Hematopoietic multipotent progenitor cell (in vitro differentiated cells): ENCODE measurements at places on chromosomes 1 and 21. TPM values are rescaled to one million over a fixed set of nuclear protein-coding genes. Genes with fewer than 3 reads are reported as not detected.

DNA sequence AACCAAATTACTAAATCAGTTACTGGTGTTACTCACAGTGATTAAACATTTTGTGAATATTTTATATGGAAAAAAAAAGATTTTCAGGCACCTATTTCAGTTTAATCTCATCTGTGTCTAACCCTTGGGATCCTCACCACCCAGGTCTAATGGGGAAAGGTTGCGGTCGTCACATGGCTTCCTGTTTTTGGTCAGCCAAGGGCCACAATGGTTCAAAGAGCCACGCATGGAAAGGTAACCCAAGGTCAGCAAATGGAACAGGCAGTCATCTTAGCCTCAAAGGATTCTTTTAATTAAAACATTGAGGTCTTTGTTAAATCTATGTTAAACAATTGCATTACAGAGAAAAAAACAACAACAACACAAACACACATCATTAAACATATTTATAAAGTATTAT, 21.9 kb downstream of the SRSF4 start:
- no peak for DNase-seq

DNA sequence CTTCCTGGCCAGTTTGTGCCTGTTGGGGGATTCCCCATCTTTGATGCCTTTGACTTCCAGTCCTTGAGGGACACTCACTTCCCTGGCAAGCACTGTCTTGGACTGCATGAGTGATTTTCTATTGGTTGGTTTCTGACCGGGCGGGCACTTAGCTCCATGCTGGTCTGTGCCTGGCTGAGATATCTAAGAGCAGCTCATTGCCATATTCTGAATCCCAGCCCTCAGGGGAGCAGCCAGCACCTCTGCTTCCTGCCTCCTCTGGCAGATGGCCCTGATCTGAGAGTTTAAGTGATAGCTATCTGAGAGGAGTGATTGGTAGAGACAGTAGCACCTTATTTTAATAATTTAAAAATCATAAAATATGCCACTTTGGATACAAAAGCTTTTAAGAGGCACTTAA, 52.5 kb downstream of the DISC1 start:
- no peak for DNase-seq

DNA sequence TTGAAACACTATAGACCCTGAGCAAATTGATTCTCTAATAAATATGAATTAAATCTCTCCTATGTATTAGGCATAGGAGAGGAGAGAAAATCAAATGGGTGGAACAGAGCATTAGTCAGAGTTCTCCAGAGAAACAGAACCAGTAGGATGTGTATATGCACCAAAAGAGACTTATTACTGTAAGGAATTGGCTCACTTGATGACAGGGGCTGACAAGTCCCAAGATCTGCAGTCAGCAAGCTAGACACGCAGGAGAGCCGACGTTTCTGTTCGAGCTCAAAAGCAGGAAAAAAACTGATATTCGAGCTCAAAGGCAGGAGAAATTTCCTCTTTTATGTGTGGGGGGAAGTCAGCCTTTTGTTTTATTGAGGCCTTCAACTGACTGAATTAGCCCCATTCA, 259.2 kb upstream of the KAZN start:
- no peak for DNase-seq

- DNase-seq = no peak
These were observed 18.2 kb downstream of the FAM163A start for GRCh38 chr1:179761296-179761695.

DNA sequence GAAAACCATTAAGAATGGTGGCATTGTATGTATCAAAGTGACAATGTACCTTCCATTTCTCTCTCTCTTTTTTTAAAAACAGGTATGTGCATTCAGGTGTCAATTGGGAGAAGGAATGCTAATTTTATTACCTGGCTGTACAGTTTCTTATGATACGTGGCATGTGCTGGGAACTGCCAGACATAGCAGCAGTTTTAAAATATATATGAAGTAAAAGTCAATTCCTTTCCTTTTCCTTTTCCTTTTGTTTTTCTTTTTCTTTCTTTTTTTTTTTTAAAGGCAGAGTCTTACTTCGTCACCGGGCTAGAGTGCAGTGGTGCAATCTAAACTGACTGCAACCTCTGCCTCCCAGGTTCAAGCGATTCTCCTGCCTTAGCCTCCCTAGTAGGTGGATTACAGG, 37.0 kb downstream of the SPEN start:
- no peak for DNase-seq

DNA sequence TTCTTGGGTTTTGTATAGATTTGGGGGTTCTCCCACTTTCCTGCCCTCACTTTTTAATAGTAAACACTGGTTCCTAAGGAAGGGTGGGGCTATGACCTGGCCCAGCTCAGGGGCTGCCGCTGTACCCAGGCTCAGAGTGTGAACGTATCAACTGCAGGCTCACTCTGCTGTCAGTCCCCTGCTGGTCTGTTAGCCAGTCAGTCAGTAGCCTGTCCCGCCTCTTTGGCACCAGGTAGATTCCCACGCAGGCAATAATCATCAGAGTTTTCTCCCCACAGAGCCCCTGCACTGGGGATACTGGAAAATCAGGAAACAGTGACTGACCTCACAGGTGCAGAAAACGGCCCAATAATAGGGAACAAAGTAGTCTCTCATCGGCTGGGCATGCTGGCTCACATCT, 15.0 kb upstream of the ALPL start:
- no peak for DNase-seq

GRCh38 chr1:78222225-78222959, 176.6 kb downstream of the GIPC2 start:
- DNase-seq = no peak

GRCh38 chr1:153368495-153368894, 6.9 kb downstream of the S100A12 start:
- no peak for DNase-seq

DNA sequence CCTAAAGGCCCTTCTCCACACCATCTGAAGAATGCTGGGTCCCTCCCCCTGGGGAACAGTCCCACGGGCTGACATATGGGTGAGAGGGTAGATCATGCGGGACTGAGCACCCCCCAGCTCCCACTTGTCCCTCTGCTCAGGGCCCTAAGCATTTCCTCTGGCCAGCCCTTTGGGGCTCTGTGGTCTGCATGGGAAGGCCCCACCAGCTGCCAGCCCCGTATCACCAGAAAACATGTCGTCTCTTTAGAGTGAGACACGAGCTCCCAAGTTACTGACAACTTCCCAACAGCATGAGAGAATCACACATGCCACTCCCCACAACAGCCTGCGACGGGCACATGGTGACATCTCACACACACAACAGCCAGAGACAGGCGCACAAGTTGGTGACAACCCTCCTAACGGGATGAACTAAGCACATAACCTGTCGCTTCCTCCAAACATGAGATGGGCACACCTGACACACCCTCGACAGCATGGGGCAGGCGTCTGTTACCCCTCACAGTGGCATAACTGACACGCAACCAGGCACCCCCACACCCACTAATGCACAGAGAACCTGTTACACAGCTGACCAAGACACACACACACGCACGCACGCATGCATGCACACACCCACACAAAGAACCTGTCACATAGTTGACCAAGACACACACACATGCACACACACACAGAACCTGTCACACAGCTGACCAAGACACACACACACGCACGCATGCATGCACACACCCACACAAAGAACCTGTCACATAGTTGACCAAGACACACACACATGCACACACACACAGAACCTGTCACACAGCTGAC, 41.2 kb downstream of the AHDC1 start:
- no peak for DNase-seq

Gene RHCE
- 2.4 TPM for total RNA-seq

Gene NPHS2
- not detected for total RNA-seq

Gene CFHR3
- not detected for total RNA-seq
